Fibroblast of lung (primary cell): ENCODE measurements at places on chromosomes 6 and 20. TPM values are rescaled to one million over a fixed set of nuclear protein-coding genes. Genes with fewer than 3 reads are reported as not detected.

GMNN gene
- 12.9 and 13.6 TPM in 2 replicates for total RNA-seq

MAVS gene
- 12.1 and 15.9 TPM in 2 replicates for total RNA-seq

ZCCHC3 gene
- 11.6 and 11.8 TPM in 2 replicates for total RNA-seq

BMP5 gene
- 1.0 and 1.5 TPM in 2 replicates for total RNA-seq

ZSCAN23 gene
- total RNA-seq, result 4.9 and 5.1 TPM in 2 replicates

MRPS18B gene
- 76.8 and 85.5 TPM in 2 replicates for total RNA-seq

IMPG1 gene
- total RNA-seq, result not detected in 2 replicates

NHSL1 gene
- total RNA-seq, result 10.0 and 10.6 TPM in 2 replicates

LGSN gene
- under 0.01 TPM in 1 of 2 replicates, not detected in the other for total RNA-seq

RHAG gene
- not detected in 2 replicates for total RNA-seq

DOK5 gene
- total RNA-seq, result 16.9 and 19.2 TPM in 2 replicates

ABHD16B gene
- total RNA-seq, result not detected in 2 replicates

DPPA5 gene
- not detected in 2 replicates for total RNA-seq

LINC00237 gene
- not detected in 2 replicates for total RNA-seq

CCM2L gene
- total RNA-seq, result not detected in 2 replicates

TNNC2 gene
- total RNA-seq, result 1.3 and 1.8 TPM in 2 replicates

C6orf136 gene
- total RNA-seq, result 2.5 and 4.4 TPM in 2 replicates

GJA10 gene
- not detected in 2 replicates for total RNA-seq

CYP24A1 gene
- total RNA-seq, result 0.26 TPM in 1 of 2 replicates, not detected in the other

GPLD1 gene
- under 0.01 TPM in 2 replicates for total RNA-seq

HLA-DRB5 gene
- total RNA-seq, result not detected in 2 replicates

NKX2-2 gene
- total RNA-seq, result not detected in 2 replicates
